Cerebellar nuclear complex (tissue), 1 donor: ENCODE measurements at places on chromosomes 16 and 17.

GRCh38 chr16:53844804-53845203, 140.8 kb downstream of the FTO start:
- DNase-seq = no peak

DNA sequence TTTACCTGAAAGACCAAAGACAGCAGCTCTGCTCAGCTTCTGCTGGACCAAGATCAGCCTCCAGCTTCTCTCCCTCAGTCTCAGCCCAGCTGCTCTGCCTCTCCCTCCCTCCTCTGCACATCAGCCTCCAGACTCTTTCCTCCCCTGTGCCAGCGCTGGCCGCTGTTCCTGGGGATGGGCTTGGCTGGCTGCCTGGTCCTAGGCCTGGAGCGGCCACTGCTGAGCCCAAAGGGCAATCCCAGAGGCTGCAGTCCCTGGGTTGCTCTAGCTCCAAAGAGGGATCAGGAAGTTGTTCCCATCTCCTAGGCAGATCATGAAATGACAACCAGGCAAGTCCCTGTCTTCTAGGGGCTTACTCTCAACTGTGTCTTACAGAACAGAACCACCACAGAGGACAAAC, 31.3 kb downstream of the DCUN1D3 start:
- DNase-seq = no peak

- DNase-seq = no peak
Measured at GRCh38 chr17:72665852-72666851, 426.3 kb downstream of the SLC39A11 start.

DNA sequence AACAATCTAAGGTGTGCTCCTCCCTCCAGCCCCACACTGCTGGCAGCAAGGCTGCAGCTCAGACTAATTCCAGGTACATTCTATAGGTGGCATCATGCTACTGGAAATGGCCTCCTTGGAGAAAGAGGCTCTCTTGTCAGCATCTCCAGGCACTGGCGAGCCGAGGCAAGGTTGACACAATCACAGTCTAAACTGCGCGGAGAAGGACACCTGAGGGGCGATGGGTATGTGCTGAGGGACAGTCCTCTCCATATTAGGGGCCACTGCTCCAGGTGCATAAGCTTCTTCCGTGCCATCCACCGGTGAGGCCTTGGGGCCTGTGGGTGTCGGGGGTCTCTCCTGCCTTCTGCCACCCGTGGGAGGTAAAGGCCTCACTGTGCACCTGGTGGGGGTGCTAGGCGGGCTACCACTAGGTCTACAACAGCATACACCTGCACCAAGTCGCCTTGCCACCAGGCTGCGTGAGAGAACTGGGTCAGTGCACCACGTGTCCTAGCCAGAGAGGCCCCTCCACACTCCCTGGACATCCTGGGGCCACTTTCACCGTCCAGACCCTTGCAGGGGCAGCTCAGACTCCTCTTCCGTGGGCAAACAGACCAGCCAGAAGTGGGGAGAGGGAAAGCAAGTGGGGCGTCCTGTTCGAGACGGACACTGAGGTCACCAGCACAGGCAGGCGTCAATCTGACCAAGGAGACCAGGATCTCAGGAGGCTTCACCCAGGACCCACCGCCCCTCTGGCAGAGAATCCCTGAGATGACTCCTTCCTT, 12.1 kb upstream of the CBX8 start:
- no peak for DNase-seq

DNA sequence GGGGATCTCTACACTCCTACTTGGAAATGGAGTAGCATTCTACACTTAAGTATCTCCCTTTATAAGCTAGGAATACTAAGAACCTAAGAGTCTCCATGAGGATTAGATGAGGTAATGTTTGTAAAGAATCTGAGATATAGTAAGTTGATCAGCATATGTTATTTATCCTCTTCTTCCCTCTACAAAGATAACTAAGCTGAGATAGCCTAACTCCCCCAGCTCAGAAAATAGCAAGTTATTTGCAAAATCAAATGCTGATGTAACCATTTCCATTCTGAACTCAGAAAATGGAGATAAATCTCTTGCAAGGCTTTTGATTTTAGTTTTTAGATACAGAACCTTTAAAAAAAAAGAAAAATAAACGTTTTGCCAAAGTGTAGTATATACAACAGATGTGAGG, 526.0 kb downstream of the MAF start:
- no peak for DNase-seq

DNA sequence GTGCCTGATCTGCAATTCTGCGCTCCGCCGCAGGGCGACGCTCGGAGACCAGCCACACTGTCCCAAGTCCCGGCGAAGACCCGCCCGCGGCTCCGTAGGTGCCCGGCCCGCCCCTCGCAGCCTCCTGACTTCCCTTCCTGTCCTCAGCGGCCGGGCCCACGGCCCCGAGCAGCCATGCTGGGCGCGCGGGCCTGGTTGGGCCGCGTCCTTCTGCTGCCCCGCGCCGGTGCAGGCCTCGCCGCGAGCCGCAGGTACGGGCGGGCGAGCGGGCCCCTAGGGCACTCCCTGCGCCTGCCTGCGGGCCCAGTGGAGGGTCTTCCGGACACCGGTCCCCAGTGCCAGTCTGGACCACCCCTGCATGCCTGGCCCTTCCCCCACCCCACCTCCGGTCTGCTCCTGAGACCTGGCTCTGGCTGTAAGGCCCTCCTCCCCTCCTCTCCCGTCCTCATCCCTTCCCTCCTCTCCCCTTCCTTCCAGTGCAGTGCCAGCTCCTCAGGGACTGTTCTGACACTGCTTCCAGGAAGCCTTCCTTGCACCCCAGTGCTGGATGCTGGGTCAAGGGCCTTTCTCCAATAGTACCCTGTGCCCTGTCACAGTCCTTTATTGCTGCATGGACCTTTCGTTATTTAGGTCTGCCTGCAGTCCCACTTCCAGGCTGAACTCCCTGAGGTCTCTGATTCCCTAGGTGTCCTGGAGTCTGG, at the start of gene SPATA20:
Gene SPATA20, plus strand, starts transcription at position 140 of the 701 bp plus-strand sequence. Its CDS starts 35 bp downstream, at position 175.
- DNase-seq = no peak

DNA sequence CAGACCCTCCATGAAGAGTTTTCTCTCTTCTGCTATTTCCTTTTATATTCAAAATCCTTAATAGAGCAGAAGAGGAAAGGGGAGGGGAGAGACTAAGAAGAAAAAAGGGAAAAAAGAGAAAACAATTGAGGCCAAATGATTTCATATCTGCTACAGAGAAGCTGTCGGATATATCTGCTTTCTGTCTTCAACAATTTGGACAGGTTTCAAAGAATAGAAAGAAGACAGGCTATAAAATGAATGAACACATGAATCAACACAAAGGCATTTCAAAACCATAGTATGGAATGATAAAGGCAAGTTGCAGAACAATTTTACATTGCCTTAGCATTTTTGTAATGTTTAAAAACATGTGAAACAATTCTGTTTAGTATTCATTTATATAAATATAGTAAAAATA, 4.7 kb upstream of the CMTR2 start:
- DNase-seq = no peak

- no peak for DNase-seq
Measured at GRCh38 chr16:59651662-59652061, 917.5 kb upstream of the GOT2 start.

GRCh38 chr16:54931120-54932014, 702 bp downstream of the IRX5 start:
- DNase-seq = no peak

GRCh38 chr17:1447052-1447451, 9.0 kb downstream of the CRK start:
- no peak for DNase-seq

DNA sequence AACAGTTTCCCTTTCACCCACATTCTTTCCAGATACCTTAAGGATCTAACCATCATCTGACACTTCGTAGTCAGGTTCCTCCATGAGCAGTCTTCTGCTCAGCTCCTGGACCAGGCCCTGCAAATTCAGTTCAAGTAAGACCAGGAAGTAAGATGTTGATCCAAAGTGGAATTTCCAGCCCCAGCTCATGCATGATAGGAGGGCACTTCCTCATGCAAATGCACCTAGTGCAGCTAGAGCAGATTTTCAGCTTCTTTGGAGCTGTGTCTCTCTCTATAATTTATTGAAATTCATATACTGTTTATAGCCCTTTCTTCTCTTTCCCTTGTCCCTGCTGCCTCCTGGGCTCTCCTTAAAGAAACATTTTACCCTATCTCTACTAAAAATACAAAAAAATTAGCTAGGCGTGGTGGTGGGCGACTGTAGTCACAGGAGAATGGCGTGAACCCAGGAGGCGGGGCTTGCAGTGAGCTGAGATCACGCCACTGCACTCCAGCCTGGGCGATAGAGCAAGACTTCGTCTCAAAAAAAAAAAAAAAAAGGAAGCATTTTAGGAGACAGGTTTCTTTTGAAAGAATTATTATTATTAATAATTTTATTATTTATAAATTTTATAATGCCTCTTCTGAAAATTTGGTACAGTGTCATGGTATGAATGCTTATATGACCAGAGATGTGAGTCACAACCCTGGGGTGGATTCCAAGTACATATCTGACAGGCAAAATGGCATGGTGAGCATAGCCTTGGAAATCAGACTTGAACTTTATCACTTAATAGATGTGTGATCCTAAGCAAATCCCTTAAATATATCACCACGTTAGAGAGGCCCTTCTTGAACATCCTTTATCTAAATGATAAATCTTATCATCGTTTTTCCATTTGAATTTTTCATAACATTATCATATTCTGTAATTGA, 94.3 kb downstream of the SSH2 start:
- no peak for DNase-seq

DNA sequence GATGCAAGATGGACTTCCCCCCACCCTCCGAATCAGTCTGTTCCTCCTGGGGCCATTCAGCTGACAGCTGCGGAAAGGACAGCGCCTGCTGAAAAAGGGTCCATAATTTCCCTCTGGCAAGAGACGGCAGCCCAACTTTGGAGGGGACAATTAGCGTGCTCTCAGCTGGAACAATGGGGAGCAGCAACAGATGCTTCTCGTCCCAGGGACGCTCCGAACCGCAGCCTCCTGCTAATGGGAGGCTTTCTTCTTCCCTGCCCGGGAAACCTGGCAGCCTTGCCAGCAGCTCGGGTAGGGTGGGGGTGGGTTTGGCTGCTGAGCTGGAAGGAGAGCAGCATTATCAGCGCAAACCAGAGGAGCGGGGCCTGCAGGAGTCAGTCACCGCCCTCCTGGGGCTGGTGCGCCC, 500.0 kb upstream of the SALL1 start:
- DNase-seq = no peak

GRCh38 chr17:56347639-56348038, 194.4 kb downstream of the ANKFN1 start:
- no peak for DNase-seq

DNA sequence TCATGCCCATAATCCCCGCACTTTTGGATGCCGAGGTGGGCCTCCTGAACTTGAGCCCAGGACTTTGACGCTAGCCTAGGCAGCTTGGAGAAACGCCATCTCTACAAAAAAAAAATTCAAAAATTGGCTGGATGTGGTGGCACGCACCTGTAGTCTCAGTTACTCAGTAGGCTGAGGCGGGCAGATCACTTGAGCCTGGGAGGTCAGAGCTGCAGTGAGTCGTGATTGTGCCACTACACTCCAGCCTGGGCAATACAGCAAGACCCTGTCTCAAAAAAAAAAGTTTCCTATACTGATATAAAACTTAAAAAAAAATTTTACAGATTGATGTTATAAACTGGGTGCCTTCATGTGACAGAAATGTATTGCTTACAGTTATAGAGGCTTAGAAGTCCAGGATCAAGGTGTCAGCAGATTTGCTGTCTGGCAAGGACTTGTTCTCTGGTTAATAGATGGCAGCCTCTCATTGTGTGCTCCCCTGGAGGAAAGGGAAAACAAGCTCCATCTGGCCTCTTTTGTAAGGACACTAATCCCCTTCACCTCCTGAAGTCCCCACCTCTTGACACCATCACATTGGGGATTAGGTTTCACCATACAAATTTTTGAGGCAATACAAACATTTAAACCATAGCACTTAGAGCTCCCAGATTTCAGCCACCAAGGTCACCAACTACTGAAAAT, 8.5 kb upstream of the CES3 start:
- no peak for DNase-seq

DNA sequence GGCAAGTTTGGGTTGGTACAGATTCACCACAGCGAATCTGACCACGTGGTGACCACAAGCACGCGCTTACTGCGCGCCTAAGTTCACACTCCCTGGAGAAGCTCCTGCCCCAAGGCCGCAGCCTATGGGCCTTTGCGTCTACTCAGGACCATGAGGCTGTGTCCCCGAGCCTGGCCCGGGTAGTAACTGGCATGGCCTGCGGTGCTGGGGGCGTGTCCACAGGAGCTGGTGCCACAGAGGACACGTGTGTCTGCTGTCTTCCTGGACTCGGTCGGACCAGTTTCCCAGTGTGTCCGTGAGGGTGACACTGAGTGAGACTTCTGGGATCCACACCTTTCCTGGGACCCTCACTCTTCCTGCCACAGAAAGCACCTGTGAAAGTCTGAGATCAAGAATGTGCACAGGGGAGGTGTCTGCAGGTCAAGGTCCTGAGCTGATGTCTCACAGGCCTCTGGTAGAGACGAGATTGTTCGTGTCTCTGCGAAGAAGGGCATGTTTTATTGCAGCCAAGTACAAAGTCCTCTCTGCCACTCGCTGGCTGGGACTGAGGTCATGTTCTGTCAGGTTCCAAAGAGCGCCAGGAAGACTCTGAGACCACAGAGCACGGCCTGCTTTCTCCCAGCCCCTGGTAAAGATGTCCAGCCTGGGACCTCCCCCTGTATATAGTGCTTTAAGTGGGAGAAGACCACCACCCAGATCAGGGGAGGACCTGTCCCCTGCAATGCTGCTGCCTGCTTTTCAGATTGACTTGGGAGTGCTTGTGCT, 25.2 kb upstream of the CAPN15 start:
- no peak for DNase-seq

GRCh38 chr17:34579979-34580684, 750 bp downstream of the TMEM132E start:
- no peak for DNase-seq

DNA sequence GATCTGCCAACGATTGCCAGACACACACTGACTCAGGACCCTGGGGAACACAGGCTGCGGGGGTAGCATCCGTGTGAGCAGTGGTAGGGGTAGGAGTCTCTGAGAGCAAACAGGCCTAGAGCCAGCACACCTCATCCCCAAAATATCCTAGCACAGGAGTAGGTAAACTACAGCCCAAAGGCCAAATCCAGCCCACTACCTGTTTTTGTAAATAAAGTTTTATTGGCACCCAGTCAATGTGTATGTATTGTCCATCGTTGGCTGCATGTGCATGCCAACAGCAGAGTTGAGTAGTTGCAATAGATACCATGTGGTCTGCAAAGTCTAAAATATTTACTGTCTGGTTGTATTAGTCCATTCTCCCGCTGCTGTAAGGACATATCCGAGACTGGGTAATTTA, 55.5 kb upstream of the GPRC5B start:
- no peak for DNase-seq

- no peak for DNase-seq
Measured at GRCh38 chr17:43591779-43592562, 45.8 kb upstream of the ETV4 start.

- DNase-seq = no peak
Measured at GRCh38 chr16:79404571-79404970, 196.0 kb downstream of the MAF start.
